ENCODE measurements at places on chromosomes 16 and 17. TPM values are rescaled to one million over a fixed set of nuclear protein-coding genes. Genes with fewer than 3 reads are reported as not detected.

- DNase-seq: no peak
Measured at GRCh38 chr16:77985111-77985510, 37.2 kb upstream of the CLEC3A start.

DNA sequence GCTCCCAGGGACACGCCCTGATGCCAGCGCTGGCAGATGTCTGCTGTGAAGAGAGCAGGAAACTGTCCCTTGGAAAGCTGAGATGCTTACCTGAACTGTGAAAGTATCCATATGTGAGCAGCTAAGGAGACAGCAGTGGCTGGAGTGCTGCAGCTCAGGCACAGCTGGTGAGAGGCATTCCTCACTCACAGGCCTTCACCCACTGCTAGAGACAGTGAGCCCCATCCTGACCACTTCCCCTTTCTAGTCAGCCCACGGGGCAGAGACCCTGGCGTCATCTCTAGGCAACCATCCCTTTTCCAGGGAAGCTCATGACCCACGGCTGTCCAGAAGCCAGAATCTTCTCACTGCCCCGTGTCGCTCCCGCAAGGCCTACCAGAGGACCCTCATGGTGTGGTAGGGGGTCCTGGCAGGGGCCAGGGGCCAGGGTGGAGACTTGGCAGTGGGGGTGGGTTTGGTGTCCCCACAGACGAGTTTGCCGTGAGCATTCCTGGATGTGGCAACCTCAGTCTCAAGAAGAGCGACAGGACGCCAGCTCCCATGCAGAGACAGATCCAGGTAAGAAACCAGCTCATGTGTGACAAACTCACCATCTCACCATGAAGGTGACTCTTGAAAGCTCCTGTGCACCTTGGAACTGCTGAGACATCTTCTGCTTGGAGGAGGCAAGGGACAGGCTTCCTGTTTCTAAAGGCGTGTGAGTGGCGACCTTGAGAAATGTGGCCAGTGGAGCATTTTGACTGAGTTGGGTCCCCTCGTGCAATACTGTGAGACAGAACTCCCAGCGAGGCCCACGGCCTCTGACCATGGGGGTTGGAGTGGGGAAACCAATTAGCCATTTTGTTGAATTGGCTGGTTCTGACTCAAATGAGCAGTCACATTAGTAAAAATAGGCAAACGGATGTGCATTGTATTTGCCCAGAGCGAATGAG is at the start of gene SCIMP:
TSS of gene SCIMP (minus strand) at position 216 of the 932 bp plus-strand sequence. CDS start at position 111, 105 bp downstream.
- no peak for DNase-seq

DNA sequence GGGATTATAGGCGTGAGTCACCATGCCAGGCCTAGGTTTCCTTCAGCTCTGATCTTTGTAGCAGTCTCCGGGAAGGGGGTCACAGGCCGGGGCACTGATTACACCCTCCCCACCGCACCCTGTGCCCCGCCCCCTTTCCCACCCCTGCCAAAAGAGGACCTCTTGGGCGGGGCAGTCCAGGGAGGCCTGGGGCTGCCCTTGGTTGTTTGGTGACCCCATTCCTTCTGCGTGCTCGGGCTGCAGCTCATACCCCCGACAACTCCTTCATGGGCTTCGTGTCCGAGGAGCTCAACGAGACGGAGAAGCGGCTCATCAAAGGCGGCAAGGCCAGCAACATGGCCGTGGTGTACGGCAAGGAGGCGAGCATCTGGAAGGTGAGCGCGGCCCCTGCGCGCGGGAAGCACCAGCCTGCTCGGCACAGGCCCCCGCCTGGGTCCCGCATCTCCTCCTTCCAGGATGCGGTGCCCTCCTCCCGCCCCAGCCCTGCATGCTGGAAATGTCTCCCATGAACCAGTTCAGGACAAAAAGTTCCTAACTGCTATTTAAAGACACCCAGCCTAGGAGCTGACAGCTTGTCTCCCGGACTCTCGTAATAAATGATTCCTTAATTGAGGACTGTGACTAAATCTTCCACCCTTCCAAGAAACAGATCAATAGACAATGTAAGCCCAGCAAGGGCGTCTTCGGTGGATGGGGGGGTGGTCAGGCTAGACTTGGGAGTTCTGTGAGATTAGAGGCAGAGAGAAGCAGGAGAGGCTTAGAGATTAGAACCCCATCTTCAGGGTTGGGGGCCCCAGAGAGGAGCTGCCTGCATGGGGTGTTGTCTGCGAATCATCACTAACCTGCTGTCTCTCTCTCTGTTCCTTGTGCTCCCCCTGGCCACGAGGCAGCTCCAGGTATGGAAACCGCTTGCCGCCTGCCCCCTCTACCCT is 64.5 kb downstream of the MGAT5B start:
- DNase-seq: no peak

DNA sequence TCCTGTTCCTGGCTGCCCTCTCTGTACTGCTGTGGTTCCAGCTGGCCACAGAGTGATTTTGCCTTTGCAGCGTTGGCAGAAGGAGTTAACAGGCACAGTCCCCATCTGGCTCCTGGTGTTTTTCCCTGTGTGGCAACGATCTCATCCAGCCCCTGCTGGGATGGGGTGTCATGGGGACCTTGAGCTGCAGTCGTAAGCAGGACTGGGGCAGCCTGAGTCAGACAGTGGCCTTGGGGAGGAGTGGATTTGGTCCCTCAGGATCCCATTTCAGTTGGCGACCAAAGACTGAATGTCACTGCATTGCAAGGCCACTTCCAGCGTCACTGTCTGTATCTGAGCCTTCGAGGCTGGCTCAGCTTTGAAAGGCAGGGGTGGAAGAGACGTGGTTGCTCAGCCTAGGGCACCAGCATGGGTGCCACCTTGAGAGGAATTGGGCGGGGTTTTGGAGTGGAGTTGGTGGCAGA is 11.9 kb downstream of the TMEM94 start:
- no peak for DNase-seq

DNA sequence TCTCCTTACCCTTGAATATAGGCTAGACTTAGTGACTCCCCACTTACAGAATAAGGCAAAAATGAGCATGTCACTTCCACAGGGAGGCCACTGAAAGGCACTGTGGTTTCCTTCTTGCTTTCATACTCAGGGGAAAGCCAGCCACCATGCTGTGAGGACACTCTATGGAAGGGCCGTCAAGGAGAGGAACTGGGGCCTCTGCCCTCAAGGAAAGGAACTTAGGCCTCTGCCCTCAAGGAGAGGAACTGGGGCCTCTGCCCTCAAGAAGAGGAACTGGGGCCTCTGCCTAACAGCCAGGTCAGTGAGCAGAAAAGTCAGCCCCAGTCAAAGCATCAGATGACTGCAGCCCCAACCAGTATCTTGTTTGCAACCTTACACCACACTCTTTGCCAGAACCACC is 30.1 kb downstream of the VPS35 start:
- DNase-seq: peak; percentile 7

- peak; percentile 89 for DNase-seq
Measured at GRCh38 chr16:48687421-48688038, 77.5 kb upstream of the N4BP1 start.

DNA sequence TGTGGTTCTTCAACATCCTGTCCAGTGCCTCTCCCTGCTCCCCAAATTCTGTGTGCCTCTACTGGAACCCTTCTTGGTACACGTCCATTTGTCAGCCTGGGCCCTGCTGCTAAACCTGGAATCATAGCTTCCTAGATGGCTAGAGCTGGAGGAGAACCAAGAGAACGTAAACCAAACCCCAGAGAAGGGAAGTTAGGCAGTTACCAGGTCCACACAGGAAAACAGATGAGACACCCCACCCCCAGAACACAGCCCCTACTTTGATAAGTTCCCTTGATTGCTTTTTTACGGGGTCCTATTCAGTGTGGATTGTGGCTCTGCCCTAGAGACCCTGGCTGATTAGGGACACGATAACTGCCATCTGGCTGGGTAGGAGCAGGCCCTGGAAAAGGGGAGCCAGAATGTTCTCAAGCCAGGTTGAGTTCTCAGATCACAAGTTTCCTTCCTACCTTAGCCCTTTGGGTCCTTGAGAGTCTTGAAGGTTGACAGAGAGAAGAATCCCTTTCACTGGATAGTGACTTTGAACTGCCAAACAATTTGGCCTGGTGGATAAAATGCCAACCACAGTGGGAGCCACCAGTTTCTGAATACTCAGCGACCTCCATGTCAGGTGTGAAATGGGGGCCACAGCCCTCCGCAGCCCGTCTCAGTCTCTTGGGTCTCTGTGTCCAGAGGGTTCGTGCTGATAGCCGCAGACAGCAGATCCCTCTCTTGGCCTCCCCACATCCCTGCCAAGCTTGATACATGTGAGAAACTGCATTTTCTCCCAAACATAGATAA is 7.9 kb downstream of the TBX4 start:
- no peak for DNase-seq

GRCh38 chr17:61381537-61381936 is 18.1 kb upstream of the TBX2 start:
- DNase-seq: no peak

- DNase-seq: peak; percentile 28
Measured at GRCh38 chr16:89174055-89174827, 2.7 kb downstream of the CDH15 start.

GRCh38 chr17:70278844-70279462 is 109.6 kb downstream of the KCNJ2 start:
- DNase-seq: no peak

GRCh38 chr16:66872559-66872942 is 7.8 kb upstream of the PDP2 start:
- peak; percentile 28 for DNase-seq

DNA sequence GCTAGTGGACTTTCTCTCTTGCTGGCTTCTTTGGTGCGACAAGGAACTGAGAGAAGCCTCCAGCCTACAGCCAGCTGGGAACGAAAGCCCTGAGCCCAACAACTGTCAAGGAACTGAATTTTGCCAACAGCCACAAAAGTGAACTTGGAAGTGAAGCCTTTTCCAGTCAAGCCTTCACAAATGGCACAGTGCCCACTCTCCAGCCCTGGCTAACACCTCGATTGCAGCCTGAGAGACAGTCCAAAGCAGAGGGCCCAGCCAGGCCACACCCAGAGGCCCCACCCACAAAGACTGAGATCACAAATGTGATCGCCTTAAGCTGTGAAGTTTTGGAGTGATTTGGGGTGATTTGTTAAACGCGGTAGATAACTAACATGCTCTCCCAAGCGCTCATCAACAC is 244.6 kb upstream of the SDK2 start:
- no peak for DNase-seq

CACNG1 gene
- total RNA-seq: not detected

SLC22A31 gene
- 1.5 TPM for total RNA-seq

HAP1 gene
- total RNA-seq: 1.6 TPM

CAMKK1 gene
- 2.3 TPM for total RNA-seq

C16orf96 gene
- total RNA-seq: not detected

ENPP7 gene
- not detected for total RNA-seq

Data from G401 (cell line).